ENCODE measurements at places on chromosomes 2 and 18.
A peak's percentile ranks its signal among the peaks of the same experiment; 100 is the strongest.

DNA sequence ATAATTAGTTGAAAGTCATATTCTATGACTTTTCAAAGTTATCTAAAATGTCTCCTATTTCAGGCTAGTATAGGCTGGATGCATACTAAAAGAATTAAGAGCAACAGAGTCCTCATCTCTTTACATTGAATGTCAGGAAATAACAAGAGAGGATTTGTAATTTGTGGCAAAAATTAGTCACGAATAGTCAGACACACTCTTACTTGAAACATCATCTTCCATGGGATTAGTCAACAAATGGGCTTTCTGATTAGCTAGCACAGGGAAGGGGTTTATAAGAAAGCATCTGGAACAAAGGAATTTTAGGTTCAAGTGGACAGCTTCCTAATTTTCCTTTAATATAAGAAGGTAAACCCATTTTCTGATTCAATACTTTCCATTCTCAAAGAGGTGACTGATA lies 330.3 kb upstream of the MEX3C start:
- DNase-seq, result no peak

GRCh38 chr2:15666861-15667808 lies 75.5 kb downstream of the DDX1 start:
- no peak for DNase-seq

DNA sequence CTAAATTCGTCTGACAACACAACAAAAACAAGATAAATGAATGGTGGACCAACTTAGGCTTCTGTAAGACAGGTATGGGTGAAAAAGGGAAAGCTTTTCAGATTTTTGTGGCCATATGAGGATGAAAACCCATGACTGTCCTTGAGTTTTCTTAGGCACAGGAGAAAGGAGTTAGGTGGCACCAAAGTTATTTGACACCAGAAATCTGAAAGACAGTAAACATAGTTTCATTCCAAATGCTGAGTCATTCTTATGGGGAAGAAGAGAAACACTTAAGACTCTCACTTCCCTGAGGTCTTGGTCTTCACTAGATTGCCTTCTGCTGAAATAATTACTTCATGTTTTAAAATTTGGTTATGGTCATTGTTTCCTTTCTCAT lies 5.2 kb upstream of the GPD2 start:
- DNase-seq, result peak; percentile 68

- DNase-seq, result no peak
Observed at GRCh38 chr2:240325016-240326007, 110.2 kb upstream of the GPC1 start.

DNA sequence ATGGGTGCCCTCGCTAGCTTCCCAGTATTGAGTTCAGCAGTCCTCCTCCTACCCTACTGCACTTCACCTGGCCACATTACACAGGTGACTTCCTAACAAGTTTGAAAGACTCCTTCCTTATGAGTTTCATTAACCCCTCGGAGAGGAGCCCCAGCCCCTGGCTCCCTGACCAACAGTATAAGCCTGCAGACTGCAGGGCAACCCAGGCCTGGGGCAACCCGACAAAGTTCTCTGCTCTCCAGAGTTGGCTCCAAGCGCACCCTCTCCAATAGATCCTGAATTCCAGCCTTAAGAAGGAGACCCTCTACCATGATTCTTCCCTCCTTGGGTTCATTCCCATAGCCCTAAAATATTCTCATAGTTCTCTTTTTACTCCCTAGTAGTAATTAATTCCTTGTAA lies 1162.8 kb upstream of the TMEFF2 start:
- DNase-seq, result no peak

DNA sequence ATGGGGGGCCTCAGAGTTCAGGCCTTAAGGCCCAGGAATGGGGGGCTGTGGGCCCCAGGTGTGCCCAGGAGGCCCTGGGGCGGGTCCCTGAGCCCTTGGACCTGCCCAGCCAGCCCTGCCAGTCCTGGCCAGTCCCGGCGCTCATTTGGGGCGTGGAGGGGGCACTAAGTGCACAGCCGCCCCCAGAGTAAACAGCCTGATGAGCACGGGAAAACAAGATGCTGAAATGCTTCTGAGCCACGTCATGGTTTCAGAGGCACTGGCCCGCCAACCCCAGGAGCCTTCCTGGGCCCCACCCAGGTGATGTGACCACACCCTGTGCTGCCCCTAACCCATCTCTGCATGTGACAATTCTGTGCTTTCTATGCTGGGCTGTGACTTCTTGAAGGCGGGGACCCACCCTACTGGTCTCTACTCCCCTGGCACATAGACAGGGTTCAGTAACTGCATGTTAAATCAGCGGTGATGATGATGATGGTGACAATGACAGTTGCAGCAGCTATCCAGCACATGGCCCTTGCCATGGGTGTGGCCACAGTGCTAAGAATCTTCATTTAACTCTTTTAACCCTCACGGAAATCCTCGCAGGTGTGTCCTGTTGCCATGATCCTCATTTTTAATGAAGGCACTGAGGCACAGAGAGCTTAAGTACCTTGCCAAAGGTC lies 28.1 kb upstream of the ASPRV1 start:
- DNase-seq, result no peak

DNA sequence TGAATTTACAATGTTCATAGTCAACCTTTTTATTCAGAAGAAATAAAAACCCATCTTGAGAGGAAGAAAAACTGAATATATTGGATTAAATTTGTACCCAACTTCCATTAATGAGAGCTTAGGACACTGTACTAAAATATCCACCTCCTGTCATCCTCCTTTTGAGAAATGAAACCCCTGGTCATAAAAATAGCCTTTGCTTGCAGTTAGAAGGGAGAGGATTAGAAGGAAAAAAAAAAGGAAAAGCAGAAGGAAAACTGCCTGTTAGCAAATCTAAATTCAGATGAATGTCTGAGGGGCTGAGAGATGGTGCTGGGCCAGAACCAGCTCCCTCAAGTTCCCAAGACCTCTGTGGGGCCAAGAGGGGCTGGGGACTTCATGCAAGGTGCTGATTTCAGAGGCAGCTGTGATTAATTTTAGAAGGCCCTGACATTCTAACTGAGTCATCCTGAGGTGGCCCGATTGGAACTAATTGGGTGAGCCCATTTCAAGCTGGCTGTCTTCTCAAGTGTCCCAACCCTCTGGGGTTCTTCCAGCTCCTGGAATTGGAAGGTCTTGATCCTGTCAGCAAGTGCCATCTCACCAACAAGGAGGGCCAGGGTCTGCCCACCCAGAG lies 38.4 kb upstream of the BIN1 start:
- DNase-seq, result no peak

DNA sequence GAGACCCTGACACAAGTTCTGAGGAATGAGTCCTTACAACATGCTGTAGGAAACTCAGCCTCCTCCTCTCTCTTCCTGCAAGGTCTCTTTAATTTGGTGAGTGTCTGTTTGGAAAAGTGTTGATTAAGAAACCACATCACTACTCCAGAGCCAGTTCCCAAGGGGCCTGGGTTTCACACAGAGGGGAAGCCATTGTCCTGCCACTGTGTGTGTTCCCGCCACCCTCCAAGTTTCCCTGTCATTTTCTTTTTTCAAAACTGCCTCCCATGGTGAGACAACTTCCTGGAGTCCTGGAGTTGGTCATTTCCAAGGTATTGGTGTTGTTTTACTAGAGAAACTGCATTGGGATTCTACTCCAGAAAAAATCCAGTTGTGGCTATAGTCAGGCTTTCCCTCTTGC lies 232.0 kb upstream of the PARD3B start:
- no peak for DNase-seq

DNA sequence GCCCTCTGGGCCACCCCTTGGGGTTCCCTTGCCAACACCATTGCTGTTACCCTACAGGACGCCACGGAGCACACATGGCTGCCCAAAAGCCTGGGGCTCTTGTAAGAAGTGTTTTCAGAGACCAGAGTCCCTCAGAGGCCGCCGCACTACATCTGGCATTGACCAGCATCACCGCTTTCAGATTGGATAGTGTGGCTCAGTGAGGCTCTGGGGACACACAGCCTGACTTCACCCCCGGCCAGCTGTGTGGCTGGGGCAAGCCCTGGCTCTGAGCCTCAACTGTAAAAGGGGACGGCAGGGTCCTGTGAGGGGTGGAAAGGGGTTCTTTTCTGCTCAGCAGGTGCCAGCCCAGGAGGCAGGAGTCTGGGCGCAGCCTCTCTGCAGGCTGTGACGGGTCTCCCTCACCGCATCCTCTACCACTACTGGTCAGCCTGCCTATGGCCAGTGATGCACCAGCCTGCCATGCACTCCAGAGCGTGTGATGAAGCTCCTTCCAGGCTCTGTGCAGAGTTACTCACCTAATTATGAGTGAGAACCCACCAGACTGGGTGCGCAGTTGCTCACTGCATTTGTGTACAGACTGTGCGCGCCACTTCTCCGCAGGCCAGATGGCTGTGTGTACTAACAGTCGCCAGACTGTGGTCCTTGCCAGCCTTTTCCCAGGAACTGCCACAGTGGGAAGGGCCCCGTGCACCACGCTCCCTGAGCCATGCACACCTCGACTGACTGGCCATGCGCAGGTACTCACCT lies 10.7 kb upstream of the OTOF start:
- no peak for DNase-seq

DNA sequence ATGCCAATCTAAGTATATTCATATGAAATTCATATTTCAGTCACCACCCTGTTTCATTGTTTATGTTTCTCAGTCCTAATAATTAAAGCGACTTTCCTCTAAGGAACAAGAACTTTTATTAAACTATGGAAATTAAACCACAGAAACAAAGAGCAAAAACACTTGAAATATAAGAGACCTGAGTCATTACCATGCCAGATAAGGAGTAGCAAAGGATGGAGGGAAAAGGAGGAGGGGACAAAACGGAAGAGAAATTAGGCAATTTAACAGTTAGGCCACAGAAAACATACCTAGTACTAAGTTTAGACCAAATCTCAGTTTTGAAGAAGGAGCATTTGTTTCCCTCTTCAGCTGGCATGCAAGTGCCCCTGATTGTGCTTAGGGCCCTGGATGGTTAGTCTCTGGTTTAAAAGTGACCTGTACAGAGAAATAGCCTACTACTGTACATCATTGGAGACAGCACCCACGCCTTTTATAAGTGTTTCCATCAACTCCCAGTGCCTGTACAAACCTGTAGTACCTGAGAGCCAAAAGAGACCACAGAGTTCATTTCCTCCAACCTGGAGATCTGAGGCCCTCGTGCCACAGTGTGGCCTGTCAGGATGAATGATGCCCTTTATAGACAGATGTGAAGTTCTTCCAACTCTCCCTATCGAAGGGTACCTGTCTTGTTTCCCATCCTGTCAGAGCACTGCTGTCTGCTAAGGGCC lies 74.5 kb downstream of the SPATS2L start:
- no peak for DNase-seq

DNA sequence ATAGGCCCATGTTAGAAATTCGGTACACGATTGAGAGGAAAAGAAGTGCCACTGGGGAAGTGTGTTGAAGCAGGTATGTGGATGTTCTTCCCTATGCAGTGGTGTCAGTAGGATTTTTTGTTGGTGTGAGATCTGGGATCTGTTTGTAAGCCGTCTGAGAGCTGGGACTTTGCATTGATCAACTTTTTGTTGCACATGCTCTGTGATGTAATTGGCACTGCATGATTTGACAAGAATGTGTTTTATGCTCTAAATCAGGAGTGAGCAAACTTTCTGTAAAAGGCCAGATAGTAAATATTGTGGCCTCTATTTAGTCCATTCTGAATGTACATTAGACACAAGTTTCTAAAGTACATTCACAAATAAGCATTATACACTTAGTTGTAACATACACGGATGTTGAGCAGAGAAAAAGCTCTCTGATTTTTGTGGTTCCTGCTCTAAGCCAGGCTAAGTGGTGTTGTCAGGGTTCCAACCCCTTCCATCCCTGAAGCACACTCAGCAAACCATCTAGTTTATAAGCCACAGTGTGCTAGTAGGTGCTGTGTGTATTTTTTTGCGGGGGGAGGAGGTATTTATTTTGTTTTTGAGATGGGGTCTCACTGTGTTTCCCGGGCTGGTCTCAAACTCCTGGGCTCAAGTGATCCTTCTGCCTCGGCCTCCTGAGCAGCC lies 235.6 kb downstream of the NEDD4L start:
- DNase-seq, result no peak

DNA sequence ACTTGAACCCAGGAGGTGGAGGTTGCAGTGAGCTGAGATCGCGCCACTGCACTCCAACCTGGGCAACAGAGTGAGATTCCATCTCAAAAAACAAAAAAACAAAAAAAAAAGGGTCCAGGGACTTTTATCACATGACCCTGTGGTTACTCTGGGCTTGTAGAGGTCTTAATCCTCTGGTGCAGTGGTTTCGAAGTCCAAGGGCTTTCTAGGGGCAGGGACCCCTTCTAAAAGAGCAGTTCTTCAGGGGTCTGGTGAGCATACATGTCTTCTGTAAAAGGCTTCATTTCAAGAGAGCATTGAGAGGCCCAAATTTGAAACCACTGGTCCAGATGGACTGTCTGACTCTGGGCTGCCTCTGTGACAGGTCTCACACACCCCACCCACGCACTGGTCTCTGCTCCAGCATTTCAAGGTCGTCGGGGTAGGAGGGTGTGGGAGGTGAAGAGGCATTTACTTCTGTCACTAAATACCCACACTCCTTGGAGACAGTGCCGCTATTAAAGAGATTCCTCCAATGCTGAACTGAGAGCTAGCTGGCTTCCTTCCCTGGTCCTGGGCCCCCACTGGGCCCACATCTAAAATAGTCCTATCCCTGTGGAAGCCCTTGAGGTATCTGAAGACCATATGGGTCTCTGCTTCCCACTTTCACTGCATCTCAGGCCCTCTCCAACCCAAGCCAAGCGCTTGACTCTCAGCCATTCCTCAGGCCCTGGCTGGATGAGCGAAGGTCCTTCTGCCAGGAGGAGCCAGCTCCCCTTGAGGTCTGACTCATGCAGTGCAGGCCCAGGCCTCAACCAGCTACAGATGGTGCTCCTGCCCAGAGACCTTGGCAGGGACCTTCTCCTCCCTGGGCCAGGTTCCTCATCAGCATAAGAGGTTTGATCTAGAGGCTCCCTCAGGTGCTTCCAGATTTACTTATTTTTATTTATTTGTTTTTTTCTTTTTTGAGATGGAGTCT lies 44.8 kb downstream of the PAX8 start:
- no peak for DNase-seq

- DNase-seq, result peak; percentile 43
Observed at GRCh38 chr2:200383380-200384110, 77.1 kb downstream of the SPATS2L start.

DNA sequence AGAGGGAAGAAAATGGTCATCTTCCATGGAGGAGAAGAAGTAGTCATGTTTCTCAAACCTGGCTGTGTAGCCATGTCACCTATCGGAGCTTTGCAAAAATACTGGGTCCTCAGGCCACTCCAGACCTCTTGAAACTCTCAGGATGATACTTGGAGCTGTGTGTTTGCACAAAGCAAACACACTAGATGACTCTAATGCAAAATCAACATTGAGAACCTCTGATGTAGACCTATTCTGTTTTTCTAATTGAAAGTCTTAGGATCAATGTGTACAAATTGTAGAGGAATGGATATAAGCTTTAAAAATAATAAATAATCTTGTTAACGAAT lies 444.3 kb downstream of the RND3 start:
- DNase-seq, result no peak

GRCh38 chr2:113281910-113282746 lies 3.4 kb upstream of the PAX8 start:
- no peak for DNase-seq

- DNase-seq, result no peak
Observed at GRCh38 chr2:138724327-138724726, 55.9 kb downstream of the NXPH2 start.

GRCh38 chr18:55477499-55477859 lies 110.5 kb downstream of the TCF4 start:
- DNase-seq, result peak; percentile 3

Measured in GM12864 (cell line).